ENCODE measurements at places on chromosomes 1 and 21.

DNA sequence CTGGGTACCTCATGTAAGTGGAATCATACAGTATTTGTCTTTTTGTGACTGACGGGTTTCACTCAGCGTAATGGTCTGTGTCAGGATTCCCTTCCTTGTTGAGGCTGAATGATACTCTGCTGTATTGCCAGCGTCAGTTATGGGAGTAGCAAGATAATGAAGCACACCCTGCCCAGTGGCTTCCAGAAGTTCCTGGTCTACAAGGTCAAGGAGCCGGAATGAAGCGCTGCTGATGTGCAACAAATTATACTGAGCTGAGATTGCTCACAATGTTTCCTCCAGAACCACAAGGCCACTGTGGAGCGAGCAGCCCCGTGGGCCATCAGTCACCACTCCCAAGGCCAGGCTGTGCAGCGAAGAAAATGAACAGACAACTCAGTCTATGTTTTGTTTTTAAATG, 24.0 kb upstream of the TDRD10 start:
- DNase-seq, result no peak

GRCh38 chr21:33395891-33396331, 7.3 kb upstream of the IFNGR2 start:
- DNase-seq, result no peak

DNA sequence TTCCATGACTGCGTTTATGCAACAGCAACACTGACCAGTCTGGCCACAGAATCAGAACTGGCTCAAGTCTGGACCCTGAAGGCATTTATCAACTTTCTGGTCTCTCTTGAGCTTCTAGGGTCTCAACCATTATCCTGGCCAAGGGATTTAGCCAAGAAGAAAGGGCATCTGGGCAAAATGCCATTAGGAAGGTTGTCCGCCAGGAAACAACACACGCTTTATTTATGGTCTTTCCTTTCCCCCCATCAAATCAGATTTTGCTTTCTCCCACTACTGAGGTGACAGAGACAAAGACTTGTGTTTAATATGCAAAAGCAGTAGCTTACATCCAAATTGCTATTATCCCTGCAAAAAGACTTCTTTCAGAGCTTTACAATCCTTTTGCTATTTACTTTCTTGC, 81.6 kb upstream of the PPP2R5A start:
- DNase-seq, result no peak

DNA sequence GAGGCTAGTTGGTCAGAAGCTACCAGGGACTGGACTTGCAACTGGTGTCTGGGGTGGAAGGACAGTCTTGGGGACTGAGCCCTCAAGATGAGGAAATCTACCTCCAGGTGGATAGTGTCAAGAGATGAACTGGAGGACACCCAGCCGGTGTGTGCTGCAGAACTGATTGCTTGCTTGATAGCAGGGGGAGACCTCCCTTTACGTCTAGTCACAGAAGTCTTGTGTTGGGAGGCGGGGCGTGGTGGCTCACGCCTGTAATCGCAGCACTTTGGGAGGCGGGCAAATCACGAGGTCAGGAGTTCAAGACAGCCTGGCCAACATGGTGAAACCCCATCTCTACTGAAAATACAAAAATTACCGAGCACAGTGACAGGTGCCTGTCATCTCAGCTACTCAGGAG, 4.9 kb downstream of the RCC2 start:
- DNase-seq, result no peak

GRCh38 chr1:166089804-166090203, 77.0 kb downstream of the FAM78B start:
- DNase-seq, result no peak

GRCh38 chr1:100578201-100578600, 40.3 kb downstream of the GPR88 start:
- DNase-seq, result no peak
